Stimulated activated CD4-positive, alpha-beta T cell treated with anti-CD3 and anti-CD28 coated beads, Interleukin-2, amount 100 ng/mL, for 24 hours (primary cell): ENCODE measurements at places on chromosomes 7 and 10.

- DNase-seq = no peak
Observed at GRCh38 chr10:31035266-31035798, 3.7 kb upstream of the ZNF438 start.

DNA sequence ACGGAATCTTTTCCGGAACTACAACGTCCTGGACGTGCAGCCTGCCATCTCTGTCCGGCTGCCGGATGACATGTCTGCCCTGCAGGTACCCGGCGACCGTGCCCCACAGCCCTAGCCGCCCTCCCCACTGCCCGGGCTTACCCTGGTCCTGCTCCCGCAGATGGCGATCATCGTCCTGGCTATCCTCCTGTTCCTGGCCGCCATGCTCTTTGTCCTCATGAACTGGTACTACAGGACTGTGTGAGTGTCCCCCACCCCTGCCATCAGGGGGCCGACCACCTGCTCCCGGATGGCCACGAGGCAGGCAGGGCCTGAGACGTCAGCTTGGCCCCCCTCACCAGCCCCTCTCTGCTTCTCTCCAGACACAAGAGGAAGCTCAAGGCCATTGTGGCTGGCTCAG, 38.0 kb upstream of the VSIR start:
- no peak for DNase-seq

DNA sequence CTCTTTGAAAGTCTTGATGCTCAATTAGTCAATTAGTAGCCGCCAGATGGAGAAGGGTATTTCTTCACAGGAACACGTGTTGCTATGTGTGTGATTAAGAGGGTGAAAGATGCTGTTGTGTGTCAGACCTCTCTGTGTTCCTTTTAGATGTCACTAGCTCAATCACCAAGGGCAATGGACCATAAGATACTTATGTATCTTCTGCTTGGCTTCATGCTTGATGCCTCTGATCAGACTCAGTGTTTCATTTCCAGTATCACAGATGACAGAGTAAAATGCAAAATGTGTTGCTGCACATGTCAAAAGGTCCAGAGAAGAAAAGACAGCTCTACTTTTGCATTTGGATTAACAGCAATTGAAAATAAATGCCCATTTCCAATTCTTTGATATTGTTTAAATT, 865.9 kb downstream of the CNTNAP2 start:
- no peak for DNase-seq

DNA sequence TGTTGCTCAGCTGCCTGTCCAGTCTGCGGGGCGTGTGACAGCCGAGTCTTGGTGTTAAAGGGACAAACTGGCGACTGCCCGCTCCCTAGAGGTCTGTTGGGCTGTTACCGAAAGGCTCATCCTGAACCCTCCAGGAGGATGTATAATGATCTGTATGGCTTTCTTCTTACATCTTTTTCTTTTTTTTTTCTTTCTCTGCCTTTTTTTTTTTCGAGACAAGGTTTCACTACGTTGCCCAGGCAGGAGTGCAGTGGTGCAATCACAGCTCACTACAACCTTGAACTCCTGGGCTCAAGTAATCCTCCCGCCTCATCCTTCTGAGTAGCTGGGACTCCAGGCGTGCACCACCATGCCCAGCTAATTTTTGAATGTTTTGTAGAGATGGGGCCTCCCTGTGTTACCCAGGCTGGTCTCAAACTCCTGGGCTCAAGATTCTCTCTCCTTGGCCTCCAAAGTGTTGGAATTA, 857 bp downstream of the INTS15 start:
- DNase-seq = no peak

- no peak for DNase-seq
Observed at GRCh38 chr10:71844695-71845094, 6.4 kb downstream of the PSAP start.

GRCh38 chr10:123970207-123970926, 78.8 kb upstream of the CPXM2 start:
- no peak for DNase-seq

DNA sequence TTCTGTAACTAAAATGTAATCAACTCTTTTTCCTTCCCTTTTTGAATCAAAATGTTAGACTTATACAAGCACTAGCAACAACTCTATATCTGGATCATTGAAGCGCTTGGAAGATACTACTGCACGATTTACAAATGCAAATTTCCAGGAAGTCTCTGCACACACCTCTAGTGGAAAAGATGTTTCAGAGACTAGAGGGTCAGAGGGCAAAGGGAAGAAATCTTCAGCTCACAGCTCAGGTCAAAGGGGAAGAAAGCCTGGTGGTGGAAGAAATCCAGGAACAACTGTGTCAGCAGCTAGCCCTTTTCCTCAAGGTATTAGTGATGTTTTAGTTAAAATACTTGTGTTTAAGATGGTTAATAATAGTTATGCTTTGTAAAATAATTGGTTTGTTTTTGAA, 136.4 kb downstream of the MLLT10 start:
- no peak for DNase-seq

DNA sequence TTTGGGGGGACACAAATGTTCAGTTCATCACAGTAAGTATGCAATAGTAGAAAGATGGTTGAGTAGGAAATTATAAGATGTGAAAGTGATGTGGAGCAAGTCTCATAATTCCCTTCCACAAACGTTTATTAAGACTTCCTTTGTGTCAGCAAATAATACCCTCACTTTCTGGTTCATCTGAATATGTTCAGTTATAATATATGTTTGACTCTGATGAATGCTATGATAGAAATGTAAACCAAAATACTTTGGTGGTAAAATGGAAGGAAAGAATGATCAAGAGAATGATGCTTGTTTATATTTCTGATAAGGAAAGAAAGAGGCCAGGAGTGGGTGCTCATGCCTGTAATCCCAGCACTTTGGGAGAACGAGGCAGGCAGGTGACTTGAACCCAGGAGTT, 111.7 kb upstream of the PLXDC2 start:
- no peak for DNase-seq

DNA sequence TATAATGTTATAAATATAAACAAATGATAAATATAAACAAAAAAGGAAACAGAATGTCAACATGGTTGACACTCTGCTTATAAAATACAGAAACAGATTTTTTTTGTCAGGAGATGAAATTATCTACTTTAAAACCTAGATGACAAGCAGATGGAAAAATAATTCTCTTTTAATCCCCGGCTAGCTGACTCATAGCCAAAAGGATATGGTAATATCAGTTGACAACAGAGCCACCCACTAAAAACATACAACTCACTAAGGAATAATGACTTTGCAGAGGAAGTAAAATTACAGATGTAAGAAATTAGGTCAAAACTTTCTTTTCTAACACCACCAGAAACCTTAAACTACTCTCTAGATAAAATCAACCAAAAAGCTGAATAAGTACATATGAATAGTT, 131.1 kb upstream of the ABCB5 start:
- DNase-seq = no peak

DNA sequence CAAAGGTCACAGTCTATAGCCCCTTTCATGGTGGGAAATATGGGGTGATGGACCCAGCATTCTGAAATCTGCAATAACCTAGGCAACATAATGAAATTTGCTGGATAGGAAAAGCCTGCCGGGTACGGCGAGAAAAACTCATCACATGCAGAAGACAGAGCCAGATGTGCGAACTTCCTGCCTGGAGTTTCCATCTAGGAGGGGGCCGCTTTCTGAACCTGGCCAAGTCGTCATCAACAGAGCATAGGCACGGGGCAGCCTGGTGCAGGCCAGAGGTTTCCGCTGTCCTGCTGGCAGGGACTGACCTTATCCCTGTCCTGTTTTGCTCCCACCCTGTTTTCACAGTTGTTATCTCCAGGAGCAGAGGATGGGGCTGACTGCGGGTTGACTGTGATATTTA, 27.4 kb downstream of the CCDC3 start:
- DNase-seq = no peak

- DNase-seq = no peak
Observed at GRCh38 chr7:115135146-115135545, 213.3 kb downstream of the MDFIC start.

DNA sequence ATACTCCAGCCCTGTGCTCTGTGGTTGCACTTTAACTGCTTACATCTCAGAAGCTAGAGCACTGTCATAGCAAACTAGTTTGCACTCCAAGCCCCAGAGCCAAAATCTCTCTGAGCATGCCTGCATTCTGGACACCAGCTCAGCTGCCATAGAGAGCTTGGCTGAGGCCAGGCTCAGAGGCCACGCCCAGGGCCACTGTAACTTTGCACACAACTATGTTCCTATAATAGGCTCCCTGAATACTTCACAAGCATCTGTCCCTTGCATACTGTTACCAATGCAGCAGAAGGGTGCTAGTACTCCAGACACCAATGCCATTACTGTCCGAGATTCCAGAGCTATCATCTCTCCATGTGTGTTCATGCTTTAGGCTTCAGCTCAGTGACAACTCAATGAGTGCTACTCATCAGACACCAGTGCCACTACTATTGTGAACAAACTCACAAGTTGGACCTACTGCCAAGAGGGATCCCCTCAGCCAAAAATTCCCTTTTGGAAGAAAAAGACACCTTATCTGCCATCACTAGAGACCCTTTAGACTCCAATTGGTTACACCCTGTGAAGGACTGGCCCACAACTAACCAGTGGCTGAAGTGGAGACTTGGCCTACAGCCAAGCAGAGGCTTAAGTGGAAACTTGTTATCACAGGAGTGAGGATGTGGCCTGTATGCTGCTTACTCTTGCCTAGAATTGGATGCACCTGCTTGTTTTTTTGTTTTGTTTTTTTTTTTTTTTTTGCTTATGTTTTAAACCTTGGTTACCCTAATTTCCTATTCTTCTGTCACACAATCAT, 211.6 kb upstream of the MAGI2 start:
- no peak for DNase-seq

GRCh38 chr7:139855498-139856270, 26.6 kb downstream of the TBXAS1 start:
- DNase-seq = no peak

- DNase-seq = peak; percentile 31
Observed at GRCh38 chr10:119651514-119652360, 557 bp downstream of the BAG3 start.

DNA sequence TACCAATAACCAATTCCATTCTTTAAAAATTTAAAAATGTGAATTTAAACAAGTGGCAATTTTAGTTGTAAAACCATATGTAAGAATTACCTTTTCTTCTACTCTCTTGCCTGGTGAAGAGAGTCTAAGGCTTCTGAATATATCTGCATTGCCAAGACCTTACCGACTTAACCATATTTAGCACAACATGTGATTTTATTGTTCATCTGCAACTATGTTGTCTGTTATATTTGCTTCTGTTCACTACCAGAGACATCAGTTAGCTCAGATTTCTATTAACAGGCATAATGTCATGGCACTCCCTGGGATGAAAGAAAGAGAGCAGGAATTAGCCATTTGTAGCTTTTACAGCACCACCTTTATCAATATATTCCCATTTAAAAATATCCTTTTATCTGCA, 55.3 kb downstream of the CHN2 start:
- no peak for DNase-seq
